ENCODE measurements at places on chromosomes 12 and 14.

- DNase-seq, result no peak
Measured at GRCh38 chr12:118981285-118982211, at the start of gene SRRM4. Gene SRRM4 (plus strand): TSS chr12:118981541. CDS start chr12:118981883, 342 bp downstream.

DNA sequence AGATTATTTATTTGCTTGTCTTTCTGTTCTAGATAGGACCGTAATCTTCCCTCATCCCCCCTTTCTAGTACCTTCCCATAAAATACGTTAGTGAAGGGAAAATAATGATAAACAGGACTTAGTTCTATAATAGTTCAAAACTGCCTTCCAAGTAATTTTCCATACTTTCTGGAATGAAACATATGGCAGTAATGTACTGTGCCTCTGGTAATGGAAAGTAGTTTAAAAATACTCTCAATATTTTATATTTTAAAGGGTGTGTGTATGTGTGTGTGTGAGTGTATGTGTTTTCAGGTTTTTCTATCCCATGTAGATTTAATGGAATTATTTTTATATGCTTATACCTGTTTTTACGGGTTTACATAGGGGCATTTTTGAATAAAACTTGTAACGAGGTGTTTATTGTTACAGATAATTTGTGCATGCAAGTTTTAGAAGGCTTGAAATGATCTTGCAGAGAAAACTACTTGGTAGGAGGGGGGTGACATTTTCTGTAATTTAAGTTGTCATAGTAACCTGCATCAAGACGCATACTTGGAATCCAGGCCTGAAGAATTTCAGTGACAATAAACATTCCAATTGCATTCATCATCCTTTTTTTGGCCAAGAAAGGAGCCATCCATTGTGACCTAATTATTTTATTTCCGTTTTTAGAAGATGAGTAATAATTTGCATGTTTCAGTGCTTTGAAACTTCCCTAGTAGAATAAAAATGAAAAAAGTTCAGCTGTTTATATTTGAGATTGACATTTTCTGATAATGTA lies 38.9 kb downstream of the RASSF8 start:
- DNase-seq, result no peak

GRCh38 chr12:19759227-19759626 lies 319.9 kb downstream of the AEBP2 start:
- DNase-seq, result no peak

- no peak for DNase-seq
Measured at GRCh38 chr12:69324797-69325466, 23.2 kb upstream of the LYZ start.

- DNase-seq, result no peak
Measured at GRCh38 chr14:102146423-102146822, 6.7 kb downstream of the WDR20 start.

- DNase-seq, result peak; percentile 25
Measured at GRCh38 chr14:50340963-50341362, 28.8 kb downstream of the DMAC2L start.

DNA sequence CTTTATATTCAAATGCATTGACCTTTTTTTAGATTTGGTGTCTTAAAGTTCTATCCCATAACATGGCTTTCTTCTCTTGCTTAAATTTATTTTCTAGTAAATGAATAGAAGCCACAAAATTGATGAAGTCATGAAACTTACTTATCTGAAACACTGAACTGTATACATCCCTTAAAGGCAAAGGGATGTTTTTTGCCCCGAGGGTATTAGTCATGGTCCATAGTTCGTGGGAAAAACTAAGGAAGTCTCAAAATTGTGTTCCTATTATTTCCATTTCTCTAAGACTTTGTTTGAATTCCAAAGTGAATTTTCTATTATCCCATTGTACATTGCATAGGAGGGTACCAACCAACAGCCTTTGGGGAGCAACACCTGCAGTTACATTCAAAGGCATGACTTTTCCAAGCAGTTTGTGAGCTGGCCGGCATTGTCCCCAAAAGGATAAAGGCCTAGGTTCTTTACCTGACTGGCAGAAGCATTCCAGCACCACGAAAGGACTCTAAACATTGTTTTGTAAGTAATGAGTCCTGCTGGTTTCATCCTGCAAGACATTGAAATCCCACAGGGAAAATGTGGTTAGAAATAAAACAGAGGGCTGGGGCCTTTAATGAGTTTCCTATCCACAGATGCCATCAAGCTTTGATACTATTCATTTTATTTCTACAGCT lies 473.5 kb downstream of the PRKD1 start:
- DNase-seq, result no peak

DNA sequence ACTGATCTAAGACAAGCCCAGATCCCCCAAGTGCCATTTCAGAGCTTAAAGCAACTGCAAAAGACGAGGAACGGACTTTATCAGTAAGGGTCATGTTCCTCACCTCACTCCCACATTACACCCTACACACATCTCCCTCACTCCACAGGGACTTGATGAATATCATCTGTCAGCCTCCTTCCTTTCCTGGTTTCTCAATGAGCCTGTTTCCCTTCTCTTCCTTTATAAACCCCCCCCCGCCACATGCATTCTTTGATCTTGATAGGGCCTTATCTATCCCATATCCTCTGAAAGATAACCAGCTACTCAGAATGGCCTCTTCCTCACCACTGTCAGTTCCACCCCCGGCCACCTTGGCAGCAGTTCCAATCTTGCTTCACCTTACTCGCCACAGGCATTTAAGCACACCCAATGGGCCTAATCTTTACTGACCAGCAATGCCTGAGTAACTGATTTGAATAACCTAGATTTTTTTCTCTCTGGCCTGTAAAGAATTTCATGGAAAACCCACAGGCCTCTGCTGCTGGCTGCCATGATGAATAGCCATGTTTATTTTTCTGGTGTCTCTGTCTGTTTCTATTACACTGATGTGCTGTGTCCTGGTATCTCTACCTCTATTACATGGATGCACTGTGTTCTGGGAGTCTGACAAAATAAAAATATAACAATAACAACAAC lies 138.7 kb downstream of the PHLDA1 start:
- no peak for DNase-seq

GRCh38 chr12:19912991-19913390 lies 455.3 kb upstream of the PDE3A start:
- no peak for DNase-seq

DNA sequence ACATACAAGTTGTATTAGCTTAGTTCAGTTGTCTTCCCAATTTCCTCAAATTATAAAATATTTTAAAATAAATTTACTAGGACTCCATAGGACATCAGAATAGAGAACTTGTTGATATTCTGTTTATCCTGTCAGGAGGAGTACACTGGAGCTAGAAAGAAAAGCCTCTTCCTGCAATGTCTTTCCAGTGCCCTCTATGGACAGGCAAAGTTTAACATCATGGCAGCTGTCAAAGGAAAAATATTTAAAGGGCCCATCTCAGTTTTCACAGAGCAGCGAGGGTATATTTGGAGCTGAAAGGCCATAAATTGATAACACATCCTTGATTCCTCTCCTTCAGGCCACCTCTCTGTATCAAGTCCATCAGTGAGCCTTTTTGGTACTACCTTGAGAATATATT lies 19.0 kb downstream of the DIP2B start:
- peak; percentile 52 for DNase-seq

Data from SK-MEL-5 (cell line).